ENCODE measurements at places on chromosomes 1 and 21. TPM values are rescaled to one million over a fixed set of nuclear protein-coding genes. Genes with fewer than 3 reads are reported as not detected.
A peak's percentile ranks its signal among the peaks of the same experiment; 100 is the strongest.

The CLSTN1 gene
- 138 TPM for total RNA-seq

The SPRR2A gene
- total RNA-seq = not detected

The KCTD3 gene
- total RNA-seq = 46.4 TPM

DNA sequence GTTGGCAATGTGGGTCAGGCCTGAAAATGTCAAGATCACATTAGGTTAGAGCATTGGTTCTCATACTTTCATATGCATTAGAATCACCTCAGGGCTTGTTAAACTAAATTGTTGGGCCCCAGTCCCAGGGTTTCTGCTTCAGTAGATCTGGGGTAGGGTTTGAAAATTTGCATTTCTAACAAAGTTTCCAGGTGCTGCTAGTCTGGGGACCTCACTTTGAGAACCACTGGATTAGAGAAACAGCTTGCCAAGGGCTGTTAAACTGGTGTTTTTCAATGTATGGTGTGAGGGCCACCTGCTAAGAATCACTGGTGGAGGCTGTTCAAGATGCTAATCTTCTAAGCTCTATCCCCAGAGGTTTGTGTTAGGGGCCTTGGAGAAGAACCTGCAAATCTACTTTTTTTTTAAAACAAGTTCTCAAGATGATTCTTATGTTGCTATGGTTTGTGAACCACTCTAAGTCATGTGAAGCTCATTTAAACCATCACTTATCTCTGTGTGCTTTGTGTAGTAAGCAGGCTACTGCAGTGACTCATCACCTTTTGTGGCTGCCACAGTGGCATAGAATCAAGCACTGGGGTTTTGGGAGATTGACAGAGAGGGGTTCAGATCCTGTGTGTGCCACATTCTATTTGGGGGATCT is 152.2 kb downstream of the S1PR1 start:
- no peak overlapping the region for H3K27ac ChIP-seq
- no peaks in the 10 kb centered on the region for H3K36me3 ChIP-seq
- no peak overlapping the region for H3K4me3 ChIP-seq
- H3K4me1 ChIP-seq = no peaks in the 10 kb centered on the region

GRCh38 chr1:99348397-99349132 is 84.3 kb downstream of the PLPPR4 start:
- no peaks in the 10 kb centered on the region for H3K4me1 ChIP-seq
- DNase-seq = no peak
- H3K4me3 ChIP-seq = no peak overlapping the region
- no peaks in the 10 kb centered on the region for H3K27me3 ChIP-seq
- H3K36me3 ChIP-seq = no peaks in the 10 kb centered on the region
- H3K27ac ChIP-seq = no peak overlapping the region

DNA sequence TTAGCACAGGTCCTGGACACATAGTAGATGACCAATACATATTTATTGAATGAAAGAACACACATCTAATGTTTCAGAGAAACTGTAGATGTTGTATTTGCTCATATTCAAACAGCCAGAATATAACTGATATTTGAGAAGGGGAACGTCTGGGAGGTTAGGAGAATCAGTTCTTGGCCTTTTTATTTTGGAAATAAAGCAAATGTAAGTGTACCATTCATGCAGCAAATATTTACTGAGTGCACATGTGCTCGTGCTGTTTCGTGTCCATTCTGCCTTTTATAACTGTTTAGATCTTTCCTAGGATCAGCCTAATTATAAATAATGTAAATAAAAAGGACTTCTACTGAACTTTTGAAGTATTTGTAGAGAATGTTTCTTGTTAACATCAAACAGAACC is 103.8 kb downstream of the GREM2 start:
- H3K27ac ChIP-seq = no peak overlapping the region
- DNase-seq = no peak

GRCh38 chr1:93964777-93965200 is 55.6 kb upstream of the GCLM start:
- peak overlapping the region; percentile 99 for H3K27ac ChIP-seq
- H3K27me3 ChIP-seq = no peaks in the 10 kb centered on the region
- H3K4me3 ChIP-seq = peak overlapping the region; percentile 43
- H3K36me3 ChIP-seq = no peaks in the 10 kb centered on the region
- DNase-seq = peak; percentile 100
- H3K4me1 ChIP-seq = peaks cover 99% of the 10 kb centered on the region

Data from PC-9 (cell line).